ENCODE measurements at places on chromosomes 7 and 10.

DNA sequence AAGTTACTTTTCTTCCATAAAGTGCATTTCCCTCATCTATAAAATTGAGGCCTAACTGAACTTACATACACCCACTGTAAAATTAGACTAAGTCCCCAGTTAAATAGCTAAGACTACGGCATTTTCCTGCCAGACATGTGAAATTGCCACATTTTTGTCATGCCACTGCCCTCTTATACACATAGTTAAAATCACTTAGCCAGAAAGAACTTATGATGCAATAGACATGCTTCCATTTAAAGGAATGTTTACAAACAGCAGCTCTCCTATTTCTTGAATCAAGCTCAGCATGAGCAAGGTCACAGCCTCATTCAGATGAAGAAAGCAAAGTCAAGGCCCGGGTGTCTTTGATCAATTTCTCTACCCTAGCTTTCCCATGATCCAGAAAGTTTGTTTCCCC is 175.7 kb downstream of the LRRN3 start:
- DNase-seq = no peak

DNA sequence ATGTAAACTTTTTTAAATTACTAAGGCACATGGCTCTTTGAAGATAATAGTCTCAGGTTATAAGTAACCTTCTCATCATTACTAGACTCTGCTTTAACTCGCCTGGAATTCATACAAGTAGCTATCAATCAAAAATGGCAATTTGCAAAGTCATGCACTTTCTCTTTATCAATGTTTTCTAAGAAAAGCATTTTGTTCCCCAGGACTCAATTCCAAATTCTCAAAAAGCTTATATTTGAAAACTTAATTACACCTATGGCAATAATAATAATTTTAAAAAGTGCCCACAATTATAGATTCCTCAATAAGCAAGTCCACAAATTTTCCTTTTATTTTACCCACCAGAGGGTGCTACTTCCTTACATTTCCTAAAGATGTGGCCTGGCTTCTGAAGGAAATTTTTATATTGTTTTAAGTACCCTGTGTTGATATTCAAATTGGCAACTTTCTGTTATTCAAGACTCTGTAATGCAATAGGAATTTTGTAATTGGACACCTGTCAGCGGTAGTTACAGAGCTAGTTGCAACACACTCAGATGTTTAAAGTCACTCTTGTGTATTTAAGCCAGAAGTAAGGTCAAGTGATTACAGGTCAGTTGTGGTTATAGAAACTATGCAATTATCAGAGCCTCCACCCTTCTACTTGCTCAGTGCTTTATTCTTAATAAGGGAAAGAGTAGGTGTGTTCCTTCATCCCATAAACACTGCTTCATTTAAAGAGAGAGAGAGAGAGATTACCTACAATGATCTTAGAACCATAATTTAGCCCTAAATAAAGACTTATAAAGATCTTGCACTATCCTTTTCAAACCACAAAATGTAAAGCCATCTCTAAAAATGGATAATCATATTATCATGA is 47.1 kb upstream of the HYAL4 start:
- DNase-seq = peak; percentile 15

GRCh38 chr7:98084631-98085030 is 22.0 kb upstream of the LMTK2 start:
- no peak for DNase-seq

DNA sequence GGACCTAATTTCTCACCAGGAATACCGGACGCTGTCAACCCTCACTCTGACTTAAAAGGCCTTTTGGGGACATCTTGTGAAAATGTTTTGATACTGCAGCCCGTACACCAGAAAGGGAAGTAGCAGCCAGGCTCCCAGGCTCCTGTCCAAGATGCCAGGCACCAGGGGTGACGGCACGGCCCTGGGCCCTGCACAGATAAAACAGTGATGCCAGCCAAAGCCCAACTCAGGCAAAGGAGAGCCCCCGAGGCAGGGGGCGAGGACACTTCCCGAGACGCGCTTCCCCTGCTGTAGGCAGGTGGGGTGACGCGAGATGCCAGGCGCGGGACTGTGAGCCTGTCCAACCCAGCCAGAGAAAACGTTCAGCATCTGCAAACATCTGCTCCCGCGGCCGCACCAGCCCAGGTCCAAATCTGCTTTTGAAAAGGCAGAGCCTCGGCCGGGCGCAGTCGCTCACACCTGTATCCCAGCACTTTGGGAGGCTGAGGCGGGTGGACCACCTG is 15.7 kb downstream of the ZFAND2A start:
- no peak for DNase-seq

DNA sequence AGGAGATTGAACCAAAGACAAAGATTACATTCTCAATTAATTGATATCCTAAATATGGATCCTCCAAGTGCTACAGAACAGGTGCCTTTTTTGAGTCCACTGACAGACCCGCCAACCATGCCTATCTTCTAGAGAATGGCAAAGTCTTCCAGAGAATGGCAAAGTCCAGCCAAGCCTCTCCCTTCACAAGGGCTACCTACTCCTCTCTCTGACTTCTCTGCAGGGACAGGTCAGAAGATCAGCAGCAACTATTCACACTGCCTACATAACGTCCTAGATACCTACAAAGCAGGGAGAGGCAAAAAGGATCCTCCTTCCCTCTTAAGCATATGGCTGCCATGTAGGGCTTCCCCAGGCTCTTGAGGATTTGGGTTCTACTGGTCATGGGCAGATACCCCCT is 12.4 kb downstream of the UBE2H start:
- no peak for DNase-seq

- no peak for DNase-seq
Measured at GRCh38 chr10:3346851-3347250, 174.3 kb upstream of the PITRM1 start.

DNA sequence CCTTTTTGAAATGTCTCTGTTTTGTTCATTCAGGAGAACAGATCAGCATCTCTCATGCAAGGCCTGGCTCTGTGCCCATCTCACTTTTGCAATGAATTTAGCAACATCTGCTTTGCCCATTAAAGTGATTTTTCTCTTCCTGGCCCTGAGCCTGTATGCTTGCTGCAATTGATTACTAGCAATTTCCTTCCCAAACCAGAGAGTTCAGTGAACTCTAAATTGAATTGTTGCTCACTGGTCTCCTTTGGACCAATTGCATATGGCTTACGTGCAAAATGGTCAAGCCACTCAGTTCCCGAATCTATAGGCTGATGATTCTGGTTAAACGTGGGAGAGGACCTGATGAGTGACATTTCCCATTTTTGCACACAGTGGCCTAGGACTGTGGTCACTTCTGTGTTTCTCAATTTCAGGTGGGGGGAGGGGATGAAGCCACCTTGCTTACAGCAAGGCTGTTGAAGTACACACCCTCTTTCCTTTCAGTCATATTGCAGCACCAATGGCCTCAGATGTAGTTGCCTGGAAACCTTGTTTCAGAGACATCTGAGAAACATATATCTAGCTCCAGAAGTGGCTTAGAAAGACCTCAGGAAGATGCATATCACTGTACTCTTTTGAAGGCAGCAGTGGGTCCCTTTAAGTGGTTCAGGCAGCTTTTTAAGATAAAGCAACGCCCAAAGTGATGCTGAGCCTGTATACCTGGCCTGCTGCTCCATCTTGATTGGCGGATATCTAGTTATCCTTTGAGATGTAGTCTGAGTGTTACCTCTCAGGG is 201.4 kb downstream of the PTEN start:
- no peak for DNase-seq

DNA sequence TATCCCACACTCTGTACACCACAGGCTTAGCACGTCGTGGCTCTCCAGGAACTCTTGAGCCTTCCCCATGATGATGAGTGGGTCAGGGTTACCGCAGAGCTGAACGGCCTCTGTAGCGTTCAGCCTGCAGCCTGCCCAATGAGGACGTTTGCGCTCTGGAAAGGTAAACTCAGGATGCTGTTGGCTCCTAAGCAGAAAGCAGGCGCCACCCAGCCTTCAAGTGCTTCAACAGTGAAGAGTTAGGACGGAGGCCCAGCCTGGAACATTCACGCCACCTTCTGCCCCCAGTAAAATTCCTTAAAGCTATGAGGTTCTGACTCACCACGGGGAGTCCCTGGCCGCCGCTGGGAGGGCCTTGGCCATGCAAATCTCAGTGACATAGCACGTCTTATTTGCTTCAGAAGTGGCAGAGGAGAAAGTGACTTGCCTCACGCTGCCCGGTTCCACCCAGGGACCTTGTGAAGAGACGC is 161.5 kb upstream of the SH2B2 start:
- DNase-seq = no peak

GRCh38 chr10:131980761-131981428 is 828 bp downstream of the BNIP3 start:
- DNase-seq = no peak

- DNase-seq = no peak
Measured at GRCh38 chr7:26549281-26549944, 257.8 kb downstream of the SNX10 start.

DNA sequence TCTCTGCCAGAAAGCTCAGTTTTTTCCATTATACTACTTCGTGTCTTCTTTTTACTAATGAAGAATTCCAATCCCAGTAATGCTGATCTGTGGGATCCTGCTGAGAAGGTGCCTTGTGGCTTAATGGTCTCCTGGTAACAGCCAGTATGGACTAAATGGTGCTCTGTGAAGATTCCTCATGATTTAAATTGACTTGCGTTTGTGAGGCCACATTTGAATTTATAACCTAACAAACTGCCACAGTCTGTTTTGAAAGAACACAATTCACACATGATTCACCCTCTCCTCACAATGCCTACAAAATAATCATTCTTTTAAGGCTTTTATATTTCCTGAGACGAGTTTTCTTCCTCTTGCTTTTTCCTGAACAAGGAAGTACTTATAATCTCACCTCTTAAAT is 140.0 kb downstream of the MBL2 start:
- no peak for DNase-seq

GRCh38 chr10:11789306-11789705 is 33.9 kb upstream of the PROSER2 start:
- DNase-seq = no peak

DNA sequence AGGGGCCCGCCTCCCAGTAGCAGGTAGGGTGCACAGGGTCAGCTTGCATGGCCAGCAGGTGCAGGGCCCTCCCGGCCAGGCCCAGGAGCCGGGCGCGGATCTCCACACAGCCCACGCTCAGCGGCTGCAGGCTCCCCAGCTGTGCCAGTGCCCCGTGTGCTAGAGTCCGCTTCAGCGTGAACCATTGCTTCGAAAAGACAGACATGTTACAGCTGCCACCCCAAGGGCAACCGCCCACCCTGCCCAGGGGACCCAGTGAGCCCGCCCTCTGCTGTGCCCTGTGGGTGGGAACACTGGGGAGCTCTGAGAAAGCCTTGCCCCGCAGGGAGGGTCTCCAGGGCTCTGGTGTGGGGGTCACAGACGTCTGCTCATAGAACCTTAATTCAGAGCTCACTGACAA is 64.3 kb upstream of the NKX6-2 start:
- DNase-seq = no peak

DNA sequence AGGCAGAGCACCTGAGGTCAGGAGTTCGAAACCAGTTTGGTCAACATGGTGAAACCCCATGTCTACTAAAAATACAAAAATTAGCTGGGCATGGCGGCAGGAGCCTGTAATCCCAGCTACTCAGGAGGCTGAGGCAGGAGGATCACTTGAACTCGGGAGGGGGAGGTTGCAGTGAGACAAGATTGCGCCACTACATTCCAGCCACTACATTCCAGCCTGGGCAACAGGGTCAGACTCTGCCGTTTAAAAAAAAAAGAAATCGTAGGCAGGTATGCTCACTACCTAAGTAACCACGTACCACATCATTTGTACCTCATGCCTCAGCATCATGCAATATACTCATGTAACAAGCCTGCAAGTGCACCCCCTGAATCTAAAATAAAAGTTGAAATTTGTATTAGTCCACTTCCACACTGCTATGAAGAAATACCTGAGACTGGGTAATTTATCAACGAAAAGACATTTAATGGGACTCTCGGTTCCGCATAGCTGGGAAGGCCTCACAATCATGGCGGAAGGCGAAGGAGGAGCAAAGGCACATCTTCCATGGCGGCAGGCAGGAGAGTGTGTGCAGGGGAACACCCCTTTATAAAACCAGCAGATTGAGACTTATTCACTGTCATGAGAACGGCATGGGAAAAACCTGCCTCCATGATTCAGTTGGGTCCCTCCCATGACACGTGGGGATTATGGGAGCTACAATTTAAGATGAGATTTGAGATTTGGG is 8.1 kb upstream of the EIF4H start:
- no peak for DNase-seq
